ENCODE measurements at places on chromosomes 1 and 21. TPM values are rescaled to one million over a fixed set of nuclear protein-coding genes. Genes with fewer than 3 reads are reported as not detected.
A peak's percentile ranks its signal among the peaks of the same experiment; 100 is the strongest.

DNA sequence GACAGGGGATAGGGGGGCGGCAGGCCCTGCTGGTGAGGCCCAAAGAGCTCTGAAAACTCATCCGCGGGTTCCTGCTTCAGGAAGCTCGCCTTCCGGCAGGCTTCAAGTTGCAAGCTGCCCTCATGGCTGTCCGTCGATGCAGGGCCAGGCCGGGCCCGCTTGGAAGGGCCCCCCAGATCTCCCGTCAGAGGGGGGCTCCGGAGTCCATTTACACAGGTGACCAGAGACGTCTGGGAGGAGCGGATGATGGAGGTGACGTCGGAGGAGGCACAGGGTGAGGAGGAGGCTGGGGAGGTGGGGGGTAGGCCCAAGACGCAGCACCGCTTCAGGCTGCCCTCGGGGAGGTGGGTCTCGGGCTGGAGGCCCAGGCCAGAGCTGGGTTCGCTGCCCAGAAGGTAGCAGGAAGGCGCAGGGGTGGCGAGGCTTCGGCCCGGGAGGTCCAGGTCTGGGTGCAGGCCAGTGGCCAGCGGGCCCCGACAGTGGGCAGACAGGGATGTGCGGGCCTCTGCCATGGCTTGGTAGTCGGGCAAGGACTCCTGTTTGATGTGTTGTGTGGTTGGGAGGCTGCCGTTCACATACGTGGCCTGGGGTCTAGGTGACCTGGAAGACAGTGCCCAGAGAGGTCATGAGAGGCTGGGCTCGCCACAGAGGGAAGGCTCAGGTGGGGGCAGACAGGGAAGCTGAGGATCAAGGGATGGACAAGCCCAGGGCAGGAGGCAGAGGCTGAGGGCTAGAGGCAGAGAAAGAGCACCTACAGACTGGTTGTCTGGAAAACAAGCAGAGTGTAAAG lies 135.4 kb downstream of the DMRTB1 start:
- no peak for DNase-seq

DNA sequence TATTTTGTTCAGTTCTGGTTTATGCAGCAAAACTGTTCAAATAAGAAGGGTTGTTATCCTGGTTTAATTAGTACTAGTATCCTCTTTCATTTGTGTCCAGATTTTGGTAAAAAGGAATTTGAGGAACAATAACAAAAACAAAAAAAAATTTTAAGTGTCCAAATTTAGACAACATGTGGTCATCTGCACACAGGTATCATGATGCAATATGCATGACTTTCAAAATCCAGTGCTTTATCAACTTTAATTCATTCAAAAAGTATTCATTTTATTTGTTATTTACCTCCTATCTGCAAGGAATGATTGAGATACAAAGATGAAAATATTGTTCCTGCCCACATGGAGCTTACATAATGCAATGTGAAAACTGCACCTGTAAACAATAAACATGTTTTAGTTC lies 16.7 kb upstream of the MAGI3 start:
- no peak for DNase-seq

DNA sequence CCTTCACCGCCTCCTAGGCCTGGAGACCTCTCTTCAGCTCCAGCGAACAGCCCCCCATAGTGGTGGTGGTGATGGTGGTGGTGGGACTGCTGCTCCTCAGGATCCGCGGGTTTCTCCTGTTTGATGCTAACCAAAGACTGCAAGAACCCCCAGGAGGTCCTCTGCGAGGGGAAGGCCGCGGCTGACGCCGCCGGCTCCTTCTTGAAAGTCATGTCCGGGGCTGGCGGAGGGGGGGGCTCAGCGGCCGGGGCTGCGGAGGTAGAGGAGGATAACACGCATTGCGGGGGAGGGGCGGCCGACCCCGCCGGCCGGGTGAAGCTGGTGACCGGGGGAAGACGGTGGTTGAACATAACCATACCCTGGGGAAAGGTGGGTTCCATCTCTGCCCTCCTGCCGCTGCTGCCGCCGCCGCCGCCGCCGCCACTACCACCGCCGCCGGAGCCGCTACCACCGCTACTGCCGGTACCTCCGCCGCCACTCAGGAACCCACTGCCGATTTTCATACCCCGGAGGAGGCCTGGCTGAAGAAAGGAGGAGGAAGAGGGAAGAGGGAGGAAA lies 554 bp downstream of the ZNF281 start:
- peak; percentile 11 for DNase-seq

- DNase-seq = no peak
These were observed 424.4 kb downstream of the HLX start for GRCh38 chr1:221303623-221304022.

DNA sequence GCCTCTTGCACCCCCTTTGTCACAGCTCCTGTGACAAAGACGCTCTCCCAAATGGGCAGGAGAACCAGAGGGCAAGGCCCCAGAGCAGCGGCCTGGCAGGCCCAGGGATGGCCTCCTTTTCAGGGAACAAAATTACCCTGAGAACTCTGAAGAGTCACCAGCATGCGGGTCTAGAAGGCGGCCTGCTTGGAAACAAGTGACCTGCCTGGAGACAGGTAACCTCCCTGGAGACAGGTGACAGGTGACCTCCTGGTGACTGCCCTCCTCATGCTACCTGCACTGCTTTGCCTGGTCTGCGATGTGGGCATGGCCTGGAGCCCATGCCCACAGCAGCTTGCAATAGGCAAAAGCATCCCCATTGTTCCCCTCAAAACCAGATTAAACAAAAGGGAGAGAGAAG lies 86.5 kb upstream of the ZC3H12A start:
- DNase-seq = no peak

DNA sequence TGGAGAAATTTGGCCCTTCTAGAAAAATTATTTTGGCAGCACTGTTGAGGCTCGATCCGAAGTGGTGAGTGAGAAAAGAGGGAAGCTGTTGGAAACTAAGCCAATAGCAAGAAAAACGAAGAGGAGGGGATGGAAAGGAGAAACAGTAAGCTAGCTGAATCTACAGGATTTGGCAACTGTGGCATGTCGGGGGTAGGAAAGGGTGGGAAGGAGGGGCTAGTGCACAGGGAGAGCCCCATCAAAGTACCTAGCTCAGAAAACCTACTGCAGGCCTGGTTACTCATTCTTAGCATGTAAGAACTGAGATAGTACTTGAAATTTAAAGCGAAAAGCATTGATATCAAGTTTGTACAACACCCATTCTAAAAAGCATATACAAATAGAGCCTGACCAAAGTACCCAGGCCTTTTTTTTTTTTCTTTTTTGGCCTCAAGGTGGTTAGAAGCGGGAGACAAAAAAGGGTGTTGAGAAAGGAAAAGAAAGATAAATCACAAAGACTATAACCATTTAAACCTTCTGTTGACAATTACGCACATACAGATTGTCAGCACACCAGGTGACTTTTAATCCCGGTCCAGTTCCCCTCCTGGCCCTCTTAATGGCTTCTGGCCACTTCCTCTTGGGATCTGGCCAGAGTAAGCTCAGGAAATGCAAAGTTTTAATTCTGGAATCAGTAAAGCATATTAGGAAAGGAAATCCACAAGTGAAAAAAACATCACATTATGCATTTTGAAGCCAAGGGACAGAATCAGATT lies 50.4 kb downstream of the SLC16A1 start:
- DNase-seq = no peak

DNA sequence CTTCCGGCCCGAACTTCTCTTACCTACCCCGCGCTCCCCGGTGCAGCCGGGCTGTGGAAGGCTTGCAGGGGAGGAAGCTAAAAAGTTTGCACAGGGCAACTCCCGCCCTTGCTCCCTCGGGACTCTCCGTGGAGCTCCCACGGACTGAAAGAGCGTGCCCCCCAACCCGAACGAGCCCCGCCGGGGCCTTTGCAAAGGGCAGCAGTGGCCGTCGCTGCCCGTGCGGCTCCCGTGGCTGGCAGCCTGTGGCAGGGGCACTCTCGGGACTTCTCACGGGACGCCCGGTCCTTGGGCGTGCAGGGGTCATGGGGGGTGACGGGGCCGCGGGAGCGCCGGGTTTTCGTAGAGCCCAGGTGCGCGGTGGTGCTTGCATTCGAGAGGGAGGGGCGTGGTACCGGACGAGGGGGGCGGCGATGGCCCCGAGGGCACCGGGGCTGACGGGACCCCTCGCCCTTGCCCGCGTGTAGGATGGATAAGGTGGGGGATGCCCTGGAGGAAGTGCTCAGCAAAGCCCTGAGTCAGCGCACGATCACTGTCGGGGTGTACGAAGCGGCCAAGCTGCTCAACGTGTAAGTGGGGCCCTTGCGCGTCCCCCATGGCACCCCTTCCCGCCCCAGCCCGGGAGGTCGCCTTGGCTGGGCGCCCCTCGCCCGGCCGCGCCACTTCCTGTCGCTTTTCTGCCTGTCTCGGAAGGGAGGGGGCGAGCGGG lies 711 bp downstream of the GADD45A start:
- DNase-seq = peak; percentile 66

DNA sequence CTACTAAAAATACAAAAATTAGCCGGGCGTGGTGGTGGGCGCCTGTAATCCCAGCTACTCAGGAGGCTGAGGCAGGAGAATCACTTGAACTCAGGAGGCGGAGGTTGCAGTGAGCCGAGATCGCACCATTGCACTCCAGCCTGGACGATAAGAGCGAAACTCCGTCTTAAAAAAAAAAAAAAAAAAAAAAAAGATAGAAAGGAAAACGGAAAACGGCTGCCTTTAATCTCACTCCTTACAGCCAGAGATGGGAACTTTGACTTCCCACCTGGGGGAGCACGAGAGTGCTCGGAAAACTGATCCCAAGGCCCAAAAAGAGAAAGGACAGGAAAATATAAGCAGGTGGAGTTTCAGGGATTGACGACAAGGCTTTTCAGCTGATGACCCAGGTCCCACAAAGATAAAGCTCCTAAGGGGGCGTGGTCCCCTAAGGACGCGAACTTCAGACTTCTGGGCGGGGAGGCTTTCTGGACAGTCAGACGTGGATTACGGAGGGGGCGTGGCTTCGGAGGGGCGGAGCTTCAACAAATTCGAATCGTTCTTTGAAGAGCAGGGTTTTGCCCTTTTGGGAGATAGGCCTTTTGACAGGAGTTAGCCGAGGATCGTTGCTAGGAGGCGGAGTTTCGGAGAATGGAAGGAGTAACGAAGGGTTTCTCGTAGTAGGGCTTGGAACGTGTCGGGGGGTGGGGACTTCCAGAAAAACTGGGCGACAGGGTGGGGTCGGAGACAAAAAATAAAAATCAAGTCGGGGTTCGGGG lies 958 bp upstream of the CKS1B start:
- peak; percentile 97 for DNase-seq

GRCh38 chr1:53578358-53578757 lies 119.2 kb downstream of the DMRTB1 start:
- no peak for DNase-seq

TRIM58 gene
- total RNA-seq = 36.1 TPM

SPATA46 gene
- total RNA-seq = not detected

VWA1 gene
- total RNA-seq = 23.8 TPM

LCK gene
- total RNA-seq = 3.6 TPM

IFI44 gene
- total RNA-seq = 42.2 TPM

GPR3 gene
- 0.11 TPM for total RNA-seq

Measured in thyroid gland (tissue), 4 donors.